ENCODE measurements at places on chromosomes 7 and 10. TPM values are rescaled to one million over a fixed set of nuclear protein-coding genes. Genes with fewer than 3 reads are reported as not detected.

- DNase-seq: no peak
These were observed 71.5 kb downstream of the LRRC4 start for GRCh38 chr7:127959770-127960169.

DNA sequence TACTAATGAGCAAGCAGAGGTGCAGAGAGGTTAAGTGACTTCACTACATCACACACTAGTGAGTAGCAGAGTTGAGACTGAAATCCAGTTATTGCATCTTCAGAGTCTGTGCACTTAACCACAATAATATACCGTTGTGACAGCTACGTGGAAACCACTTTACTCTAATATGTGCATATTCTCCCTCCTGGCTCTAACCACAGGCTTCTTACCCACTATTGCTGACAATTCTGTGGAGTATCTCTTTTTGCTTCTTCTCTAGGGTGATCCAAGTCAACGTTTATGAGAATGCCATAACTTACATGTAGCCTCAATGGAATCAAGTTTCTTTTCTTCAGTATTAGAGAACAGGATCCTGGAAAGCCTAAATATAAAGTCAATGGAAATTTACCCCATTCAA lies 64.2 kb upstream of the MEOX2 start:
- DNase-seq: no peak

DNA sequence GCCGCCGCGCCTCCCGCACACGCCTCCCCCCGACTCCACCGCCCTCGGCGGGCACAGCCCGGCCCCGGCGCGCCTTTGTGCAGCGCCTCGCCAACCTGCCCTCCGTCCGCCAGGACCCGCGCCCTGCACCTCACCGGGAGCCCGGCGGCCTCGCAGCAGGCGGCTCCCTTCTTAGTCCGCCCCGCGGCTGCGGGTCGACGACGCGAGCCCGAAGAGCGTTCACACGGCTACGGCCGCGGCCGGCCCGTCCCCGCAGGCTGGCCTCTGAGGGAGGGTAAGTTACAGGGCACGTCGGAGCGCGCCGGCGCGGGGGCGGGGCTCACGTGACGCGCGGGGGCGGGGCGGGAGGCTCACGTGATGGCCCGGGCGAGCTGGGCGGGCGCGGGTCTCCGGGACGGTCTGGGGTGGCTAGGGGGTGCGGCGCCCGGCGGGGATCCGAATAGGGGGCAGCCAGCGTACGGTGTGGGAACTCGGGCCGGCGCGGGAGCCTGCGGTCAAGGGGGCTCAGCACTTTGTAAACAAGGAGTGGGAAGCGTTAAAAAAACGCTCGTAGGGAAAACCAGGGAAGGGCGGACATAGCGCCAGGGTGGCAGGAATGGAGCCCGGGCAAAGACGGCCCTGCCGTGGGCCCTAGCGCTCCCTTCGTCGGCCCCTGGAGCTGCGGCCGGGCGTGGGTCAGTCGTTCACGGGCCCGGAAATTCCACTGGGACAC lies at the start of gene ARHGAP12:
Gene ARHGAP12, minus strand, starts transcription at position 283 of the 712 bp plus-strand sequence. CDS start 19,976 bp downstream, outside the sequence.
- peak; percentile 95 for DNase-seq

DNA sequence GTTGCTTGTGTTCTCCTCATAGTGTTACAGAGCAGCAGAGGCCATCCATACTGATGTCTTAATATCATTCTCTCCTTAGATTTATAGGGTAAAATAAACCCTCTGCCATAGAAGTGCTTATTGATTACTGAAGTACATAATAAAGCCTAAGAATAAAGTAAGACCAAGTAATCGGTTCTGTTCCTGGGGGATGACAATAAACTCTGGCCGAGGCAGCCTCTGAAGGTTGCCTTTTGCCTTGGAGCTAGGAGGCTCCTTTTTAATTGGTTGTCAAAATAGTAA lies 711.6 kb upstream of the GALNT17 start:
- DNase-seq: no peak

ASAH2B gene
- 3.2 TPM for total RNA-seq

NYAP1 gene
- total RNA-seq: 0.69 TPM
